Stimulated activated CD4-positive, alpha-beta T cell treated with anti-CD3 and anti-CD28 coated beads, Interleukin-1b, Interleukin-23, amount 100 ng/mL, for 1 hour (primary cell): ENCODE measurements at places on chromosomes 6 and 20.

- DNase-seq: no peak
Observed at GRCh38 chr6:137165375-137166246, 7.8 kb downstream of the IL22RA2 start.

DNA sequence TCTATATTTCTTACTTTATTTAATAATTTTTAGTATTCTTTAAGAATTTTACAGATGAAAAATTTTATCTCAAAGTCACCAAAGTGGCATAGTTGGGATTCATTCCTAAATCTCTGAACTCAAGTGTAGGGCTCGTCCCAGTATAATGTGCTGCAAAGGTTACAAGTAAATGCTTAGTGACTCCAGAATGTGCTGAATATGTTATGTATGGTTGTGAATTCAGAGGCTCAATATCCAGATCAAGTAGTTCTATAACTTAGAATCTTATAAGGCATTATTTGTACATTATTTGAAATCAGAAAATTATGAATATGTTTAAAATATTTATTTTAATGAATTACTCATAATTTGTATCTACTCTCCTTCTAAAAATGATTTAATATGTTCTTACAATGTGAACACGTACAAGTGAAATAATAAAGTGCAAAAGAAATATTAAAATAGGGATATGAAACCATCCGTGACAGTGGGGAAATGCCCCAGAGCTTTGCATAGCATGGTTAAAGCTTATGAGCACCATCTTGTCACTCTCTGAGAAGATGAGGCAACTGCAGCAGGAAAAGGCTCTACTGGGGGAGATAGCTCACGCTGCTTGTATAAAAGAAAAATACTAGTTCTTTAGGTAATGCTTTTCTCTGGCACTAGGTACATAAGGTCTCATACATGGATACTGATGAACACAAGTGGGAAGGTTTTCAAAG is 259.0 kb downstream of the FOXC1 start:
- DNase-seq: no peak

DNA sequence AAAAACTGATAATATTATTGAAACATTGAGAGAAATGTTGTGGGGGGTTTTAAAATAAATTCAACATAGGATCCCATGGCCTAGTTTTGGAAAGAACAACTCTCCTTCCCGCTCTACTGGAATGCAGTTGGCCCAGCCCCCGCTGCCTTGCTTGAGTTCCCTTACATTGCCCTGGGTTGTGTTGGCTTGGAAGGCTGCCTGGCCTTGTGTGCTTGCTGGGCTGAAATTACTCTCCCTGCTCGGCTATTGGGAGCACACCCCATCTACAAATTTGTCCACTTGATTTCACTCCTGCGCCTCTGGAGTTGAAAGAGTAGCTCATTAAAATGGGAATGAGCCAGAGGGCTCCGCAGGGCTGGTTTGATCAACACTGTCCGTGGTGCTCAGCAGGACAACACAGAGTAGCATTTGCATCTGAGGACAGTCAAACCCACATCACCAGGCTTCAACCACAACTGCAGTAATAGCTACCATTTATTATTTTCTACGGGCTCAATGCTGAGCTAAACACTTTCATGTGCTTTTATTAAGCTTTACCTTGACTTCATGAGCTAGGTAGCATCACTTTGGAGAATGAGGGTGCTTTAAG is 35.2 kb downstream of the DOK5 start:
- no peak for DNase-seq

GRCh38 chr20:15122613-15123012 is 785.2 kb upstream of the FLRT3 start:
- DNase-seq: no peak

DNA sequence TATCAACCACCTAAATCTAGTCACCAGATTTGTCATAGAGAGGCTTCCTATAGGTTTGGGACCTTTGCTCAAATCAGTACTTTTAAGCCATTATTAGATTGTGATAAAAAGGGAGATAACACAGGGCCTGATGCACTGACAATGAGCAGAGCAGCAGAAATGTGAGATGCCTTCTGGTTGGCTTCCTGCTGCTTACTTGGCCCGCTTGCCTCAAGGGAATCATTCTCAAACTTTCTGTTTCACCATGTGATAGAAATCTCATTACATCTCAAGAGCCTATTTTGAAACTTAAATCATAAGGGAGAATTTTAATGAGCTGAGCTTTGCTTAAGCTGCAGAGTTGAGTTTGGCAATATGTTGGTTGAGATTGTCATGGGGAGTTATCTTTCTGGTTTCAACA is 606.0 kb downstream of the DHX35 start:
- DNase-seq: no peak

GRCh38 chr6:165562421-165563090 is 100.5 kb downstream of the PDE10A start:
- DNase-seq: no peak

DNA sequence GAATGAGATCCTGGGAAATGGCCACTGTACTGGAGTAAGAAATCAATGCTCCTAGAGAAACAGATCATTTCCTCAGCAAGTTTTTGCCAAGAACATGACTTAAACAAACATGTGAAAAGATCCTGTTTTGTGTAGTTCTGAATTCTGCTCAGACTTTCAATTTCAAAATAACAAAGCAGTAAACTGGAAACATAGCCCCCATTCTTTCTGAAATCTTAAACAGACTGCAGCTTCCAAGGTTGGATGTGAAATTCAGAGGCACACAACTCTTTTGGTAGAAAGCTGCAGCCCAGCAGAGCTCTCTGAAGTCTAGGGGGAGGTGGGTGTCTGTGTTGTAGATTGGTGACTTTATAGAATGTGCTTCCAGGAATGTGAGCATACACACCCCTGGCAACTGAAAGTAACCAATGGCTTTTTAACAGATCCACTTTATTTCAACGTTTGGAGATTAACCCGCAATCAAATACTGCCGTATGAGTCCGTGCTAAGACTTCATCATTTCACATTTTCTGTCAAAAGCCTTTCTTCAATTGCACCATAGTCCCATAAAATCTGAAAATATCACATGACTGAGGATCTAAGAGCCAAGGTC is 86.4 kb downstream of the ATXN1 start:
- DNase-seq: no peak

GRCh38 chr6:52303178-52303577 is 18.6 kb upstream of the MCM3 start:
- no peak for DNase-seq

- DNase-seq: no peak
Observed at GRCh38 chr6:26329763-26330511, 35.1 kb upstream of the BTN3A2 start.

DNA sequence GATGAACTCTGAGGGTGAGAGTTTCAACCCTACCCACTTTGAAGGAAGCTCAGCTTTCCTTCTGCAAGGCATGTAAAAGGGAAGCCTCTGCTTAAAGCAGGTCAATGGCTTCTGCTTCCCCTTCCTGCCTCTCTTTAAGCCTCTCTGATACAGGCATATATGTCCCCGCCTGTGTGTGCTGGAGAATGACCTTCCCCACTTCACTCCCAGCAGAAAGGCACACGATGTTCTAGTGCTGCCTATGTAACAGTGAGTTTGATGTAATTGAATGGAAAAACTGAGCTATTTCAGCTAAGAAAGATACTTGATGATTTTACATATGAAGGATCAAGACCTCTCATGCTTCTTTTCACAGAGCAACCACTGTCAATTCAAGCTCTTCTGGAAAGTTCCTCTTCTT is 632.2 kb downstream of the HACE1 start:
- no peak for DNase-seq

DNA sequence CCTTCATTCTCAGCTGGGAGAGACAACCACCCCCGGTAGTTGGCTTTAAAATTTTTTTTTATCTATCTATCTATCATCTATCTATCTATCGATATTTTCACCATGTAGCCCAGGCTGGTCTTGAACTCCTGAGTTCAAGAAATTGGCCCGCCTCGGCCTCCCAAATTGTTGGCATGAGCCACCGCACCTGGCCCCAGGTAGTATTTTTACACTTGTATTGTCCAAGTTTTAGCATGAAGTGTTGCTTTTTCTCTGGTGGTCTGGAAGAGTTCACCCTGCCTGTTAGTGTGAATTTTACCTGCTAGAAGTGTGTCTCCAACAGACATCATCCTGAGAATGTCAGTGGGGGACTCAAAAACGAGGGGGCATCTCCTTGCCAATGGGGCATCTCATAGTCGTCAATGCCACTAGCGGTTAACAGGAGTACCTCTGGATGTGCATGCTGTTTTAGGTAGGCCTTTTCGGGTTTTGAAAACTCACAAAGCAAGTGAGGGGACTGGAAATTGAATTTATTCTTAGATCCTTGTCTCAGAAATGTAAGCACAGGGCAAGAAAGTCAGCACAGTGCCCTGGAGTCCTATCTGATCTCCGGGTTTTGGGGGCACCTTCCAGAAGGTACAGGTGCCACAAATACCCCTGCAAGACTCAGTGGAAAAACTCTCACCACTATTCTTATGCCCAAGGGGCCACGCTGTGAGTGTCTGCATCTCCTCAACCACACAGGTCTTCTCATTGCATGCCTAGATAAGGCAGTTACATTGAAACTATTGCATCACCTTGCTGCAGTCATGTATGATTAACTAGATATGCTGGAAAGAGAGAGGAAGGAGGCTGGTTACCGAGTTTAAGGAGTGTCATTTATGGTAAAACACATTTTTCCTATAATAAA is 37.1 kb downstream of the TNFAIP3 start:
- DNase-seq: no peak

DNA sequence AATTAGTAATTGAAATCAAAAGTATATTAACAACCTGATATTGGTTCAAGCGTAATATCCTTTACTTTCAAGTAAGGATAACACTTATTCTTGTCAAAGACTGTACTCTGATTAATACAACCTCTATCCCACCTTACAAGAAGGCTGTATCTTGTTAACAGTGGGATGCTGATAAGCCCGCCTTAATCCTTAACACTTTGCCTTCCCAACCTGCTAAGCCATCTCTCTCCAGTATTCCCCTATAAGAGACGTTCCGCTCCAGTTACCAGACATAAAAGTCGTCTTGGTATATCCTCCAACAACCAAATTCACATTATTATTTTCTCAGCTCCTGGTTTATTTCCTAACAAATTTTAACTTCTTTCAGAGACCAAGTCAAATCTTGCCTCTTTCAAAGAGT is 2.0 kb downstream of the BTBD9 start:
- no peak for DNase-seq
